ENCODE measurements at places on chromosomes 4 and X.

DNA sequence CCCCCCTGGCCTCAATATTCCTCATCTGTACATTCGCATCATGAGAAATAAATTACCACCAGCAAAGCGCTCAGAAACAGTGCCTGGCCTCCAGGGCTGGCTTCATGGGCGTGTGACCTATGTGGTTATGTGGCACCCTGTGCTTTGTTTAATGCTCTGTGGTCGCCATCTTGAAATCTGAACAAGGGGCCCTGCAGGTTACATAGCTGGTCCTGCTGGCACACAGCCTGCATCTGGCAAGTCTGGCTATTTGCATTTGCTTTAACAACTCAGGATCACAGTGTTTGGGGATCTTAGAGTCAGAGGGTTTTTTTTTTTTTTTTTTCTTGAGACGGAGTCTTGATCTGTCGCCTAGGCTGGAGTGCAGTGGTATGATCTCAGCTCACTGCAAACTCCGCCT lies 9.9 kb downstream of the FOXP3 start:
- DNase-seq: no peak

GRCh38 chr4:186264660-186265059 lies 1.3 kb upstream of the F11 start:
- DNase-seq: no peak

DNA sequence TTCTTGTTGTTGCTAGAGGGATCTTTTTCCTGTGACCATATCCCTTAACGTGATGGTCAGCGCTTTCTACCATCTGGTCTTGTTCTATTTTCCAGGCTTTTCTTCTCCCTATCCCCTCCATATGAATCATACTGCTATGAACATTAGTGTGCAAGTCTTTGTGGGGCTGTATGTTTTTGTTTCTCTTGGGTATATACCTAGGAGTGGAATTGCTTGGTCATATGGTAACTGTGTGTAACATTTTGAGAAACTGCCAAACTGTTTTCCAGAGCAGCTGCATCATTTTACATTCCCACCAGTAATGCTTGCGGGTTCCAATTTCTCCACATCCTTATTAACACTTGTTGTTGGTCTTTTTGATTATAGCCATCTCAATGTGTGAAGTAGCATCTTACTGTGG lies 121.4 kb downstream of the SPRY1 start:
- DNase-seq: no peak

GRCh38 chr4:184513802-184514120 lies 39.4 kb upstream of the IRF2 start:
- DNase-seq: no peak

- DNase-seq: peak; percentile 11
These were observed 429 bp downstream of the NOCT start for GRCh38 chr4:139015948-139016471.

GRCh38 chr4:76342191-76342590 lies 35.7 kb downstream of the STBD1 start:
- DNase-seq: no peak

- DNase-seq: no peak
These were observed 950.2 kb upstream of the SLIT2 start for GRCh38 chr4:19301527-19301926.

DNA sequence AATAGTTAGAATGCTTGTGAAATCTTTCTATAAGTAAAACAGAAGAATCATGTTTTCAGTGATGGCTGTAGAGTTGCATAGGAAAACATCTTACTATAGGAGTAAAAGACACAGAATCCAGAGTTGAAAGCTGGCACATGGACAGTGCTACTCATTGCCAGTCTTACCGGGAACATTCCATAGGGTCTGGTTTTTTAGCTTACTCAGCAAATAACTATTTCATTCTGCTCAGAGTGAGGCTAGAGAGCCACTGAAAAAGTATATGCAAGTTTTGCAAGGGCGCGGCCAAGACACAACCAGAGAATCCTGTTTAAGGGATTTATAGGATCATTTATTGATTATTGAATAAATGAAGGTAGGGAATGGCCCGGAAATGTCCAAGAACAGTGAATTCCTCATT lies 60.3 kb downstream of the MTHFD2L start:
- DNase-seq: no peak

GRCh38 chr4:96916711-96917110 lies 1076.8 kb downstream of the PDHA2 start:
- DNase-seq: no peak

- DNase-seq: no peak
These were observed 12.7 kb downstream of the PRSS12 start for GRCh38 chr4:118340109-118340508.
